Activated CD4-positive, alpha-beta T cell treated with anti-CD3 and anti-CD28 coated beads for 48 hours (primary cell): ENCODE measurements at places on chromosomes 5 and 9.
A peak's percentile ranks its signal among the peaks of the same experiment; 100 is the strongest.

DNA sequence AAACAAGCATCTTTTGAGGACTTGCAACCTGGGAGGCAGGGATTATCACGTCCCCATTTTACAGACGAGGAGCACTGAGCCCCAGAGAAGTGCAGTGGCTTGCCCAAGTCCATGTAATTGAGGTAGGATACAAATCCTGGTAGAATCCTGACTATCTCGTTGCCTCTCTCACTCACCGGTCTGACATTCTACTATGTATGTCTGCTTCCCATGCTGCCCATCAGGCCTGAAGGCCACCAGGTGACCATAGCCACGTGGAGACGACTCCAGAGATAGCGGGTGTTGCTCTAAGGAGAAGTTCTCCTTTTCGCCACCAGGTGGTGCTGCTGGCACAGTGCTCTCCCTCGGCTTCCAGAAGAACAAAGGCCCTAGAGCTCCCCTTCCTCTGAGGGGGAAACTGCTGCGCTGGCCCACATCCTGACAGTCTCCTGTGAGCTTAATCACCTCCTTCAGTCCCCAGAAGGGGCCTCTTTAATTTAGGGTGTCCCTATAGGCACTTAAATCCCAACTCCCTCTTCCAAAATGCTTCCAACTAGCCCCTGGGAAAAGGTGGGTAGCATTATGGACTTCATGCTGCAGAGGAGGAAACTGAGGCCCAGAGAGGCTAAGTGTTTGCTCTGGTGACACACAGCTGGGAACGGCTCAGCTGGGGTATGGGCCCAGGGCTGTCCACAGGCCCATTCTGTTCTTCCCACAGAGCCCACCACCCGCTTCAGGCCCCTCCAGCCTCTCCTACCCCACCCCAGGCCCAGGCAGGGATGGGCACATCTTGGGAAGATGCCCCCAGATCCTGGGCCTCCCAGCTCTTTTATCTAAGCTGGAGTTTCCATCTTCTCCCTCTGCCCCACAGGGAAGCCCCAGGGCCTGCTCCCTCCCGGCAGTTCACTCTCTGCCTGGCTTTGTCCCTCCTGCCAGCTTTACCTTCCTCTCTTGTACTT lies 6.4 kb downstream of the SLC34A1 start:
- peak; percentile 92 for DNase-seq

GRCh38 chr9:3768712-3769457 lies 243.1 kb upstream of the RFX3 start:
- DNase-seq: no peak

- no peak for DNase-seq
Observed at GRCh38 chr5:129909225-129909624, 5.0 kb downstream of the CHSY3 start.

GRCh38 chr5:57828221-57828620 lies 345.6 kb upstream of the ACTBL2 start:
- DNase-seq: no peak

DNA sequence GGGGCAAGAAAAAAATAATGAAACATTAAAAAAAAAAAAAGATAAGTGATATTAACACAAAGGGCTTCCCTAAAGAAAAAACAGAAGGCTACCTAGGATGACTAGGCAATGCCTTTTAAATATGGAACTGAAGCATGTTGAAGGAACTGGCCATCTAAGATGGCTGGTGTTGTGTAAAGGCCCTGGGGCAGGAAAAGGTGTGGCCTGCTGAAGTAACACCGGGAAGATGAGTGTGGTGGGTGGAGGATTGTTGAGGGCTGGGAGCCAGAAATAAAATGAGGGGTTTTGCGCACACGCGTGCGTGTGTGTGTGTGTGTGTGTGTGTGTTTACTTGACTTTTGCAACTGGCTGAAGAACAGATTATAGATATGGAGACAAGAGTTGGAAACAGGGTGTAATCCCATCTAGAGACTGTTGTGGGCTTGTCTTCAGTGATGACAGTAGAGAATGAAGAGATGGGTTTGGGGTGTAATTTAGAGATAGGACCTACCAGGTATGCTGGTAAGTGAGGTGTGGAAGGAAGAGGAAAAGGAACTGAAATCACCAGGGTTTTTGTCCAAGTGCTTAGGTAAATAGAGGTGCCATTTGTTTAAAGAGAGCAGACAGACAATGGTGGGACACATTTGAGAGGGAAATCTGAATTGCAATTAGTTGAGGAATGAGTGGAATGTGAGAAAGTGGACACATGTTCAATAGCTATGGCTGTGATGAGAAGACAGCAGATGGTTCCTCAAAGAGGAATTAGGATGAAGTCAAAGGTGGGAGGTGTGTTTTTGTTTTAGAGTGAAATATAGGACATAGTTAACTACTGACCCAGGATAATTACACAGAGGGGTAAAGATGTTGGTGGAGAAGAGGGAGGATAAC lies 33.9 kb downstream of the RAD23B start:
- DNase-seq: no peak

- DNase-seq: no peak
Observed at GRCh38 chr5:10509575-10509974, 54.3 kb upstream of the ANKRD33B start.

GRCh38 chr9:33946779-33947535 lies 101.7 kb downstream of the UBAP2 start:
- DNase-seq: no peak

DNA sequence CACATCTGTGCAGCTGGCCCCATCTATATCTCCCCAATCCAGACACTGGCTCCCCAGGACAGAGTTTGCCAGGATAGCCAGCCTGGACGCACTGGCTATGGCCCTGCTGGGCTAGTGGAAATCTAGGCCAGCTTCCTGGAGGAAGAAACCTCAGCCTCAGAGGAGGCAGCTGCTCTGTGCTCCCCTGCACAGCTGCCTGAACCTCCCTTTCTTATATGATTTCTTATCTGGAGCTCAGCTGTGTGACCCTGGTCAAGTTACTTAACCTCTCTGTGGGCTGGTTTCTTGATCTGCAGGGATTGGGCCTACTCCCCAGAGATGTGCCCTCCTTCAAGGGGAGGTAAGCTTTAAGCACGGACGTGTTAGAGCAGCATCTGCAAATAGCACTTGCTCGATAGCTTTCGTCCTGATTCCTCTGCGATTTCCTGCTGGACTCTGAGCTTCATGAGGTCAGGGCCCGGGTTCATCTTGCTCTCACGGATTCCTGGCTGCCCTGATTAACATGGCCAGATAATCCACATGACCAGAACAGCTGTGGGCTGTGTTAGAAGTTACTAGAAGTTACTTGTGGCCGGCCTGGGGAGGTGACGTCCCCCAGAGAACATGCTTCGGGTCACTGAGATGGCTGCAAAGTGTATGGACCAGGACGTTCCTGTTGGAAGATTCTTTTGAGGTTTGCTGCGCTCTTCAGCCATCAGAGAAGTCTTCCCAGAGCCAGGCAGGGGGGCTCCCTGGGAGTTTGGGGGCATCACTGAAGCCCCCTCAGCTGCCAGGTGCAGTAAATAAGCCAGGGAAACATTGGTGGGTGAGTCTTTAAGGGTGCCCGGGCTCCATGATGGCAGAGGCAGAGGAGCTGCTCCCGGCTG lies 14.5 kb downstream of the C9orf50 start:
- no peak for DNase-seq

GRCh38 chr9:110874963-110875674 lies 163.2 kb downstream of the LPAR1 start:
- no peak for DNase-seq

DNA sequence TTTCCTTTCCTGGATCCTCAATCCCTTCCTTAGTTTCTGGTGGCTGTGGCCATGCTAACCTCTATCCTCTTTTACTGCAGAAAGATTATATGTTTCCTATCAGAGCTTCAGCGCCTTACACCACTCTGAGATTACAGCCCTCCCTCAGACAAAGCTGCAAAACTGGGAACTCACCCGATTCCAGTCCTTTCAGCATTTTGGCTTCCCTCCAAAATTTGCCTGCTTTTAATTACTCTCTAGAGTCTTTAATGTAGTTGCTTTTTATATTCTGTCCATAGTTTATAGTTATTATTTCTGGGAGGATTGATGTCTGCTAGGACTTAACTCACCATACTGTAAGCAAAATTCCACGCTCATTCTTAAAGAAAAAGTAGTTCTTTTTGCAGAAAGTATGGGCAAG lies 110.2 kb downstream of the NSG2 start:
- DNase-seq: no peak

DNA sequence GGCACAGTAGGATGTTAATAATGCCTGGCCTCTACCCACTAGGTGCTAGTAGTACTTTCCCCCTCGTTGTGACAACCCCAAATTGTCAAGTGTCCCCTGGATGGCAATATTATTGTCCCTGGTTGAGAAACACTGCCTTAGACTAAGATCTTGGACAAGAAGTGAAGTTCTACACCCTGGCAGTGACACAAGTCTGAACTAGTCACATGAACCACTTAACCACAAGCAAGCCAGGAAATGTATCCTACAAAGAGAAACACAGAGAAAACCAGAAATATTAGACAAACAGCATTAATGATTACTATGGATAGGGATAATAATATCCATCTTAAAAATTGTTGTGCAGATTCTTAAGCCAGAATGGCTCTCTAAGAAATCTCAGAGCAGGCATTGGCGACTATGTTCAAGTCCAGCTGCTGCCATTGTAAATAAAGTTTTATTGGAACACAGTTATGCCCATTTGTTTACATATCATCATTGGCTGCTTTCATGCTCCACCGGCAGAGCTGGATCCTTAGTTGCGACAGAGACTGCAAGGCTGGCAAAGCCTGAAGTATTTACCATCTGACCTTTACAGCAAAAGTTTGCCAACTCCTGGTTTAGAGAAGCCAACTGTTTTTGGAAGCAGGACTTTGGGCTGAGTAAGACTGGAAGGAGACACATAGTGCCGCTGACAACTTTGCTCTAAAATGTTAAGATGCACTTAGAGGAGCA lies 80.8 kb downstream of the NTRK2 start:
- DNase-seq: no peak

DNA sequence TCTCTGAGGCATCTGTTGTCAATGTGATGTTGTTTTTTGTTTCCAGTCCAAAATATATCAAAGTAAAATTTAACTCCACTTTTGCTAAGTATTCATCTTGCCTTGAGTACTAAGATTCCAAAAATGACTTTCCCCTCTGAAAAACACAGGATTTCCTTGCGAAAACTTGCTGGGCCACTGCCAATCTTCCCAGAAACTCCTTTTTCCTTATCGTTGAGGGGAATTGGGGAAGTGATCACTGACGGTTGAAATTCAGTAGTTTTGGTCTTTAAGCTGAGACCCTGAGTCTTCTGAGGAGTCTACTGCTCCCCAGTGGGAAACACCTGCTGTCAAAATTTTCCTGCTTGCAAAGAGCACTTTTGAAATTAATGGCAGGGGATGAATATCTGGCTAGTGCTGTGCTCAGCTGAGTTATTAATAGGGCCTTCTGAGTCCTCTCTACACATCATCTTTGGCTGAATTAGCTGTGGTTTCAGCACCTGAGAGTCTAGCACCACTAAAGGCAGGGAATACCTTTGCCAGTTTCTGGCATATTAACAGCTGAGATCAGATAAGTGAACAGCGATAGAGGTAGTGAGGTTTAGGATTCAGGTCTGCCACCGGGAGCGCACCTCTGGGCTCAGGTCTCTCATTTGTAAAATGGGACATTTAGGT lies 18.0 kb downstream of the TLR4 start:
- no peak for DNase-seq

DNA sequence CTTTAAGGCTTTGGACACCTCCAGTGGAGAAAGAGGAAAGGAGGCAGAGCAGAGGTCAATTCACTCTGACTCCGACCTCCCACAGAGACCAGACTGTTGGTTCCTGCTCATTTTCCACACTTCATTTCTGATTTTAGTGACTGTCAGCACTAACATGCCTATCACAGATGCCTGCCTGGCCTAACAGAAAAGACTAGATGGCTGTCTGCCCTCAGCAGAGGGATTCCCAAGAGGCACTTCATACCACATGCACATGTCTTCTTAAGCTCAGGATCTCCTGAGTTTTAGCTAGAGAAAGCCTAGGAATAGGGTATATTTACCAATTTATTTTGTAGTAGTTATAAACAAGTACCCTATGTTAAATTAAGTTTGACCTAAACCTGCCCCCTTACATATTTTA lies 336.0 kb downstream of the ENC1 start:
- DNase-seq: no peak

- DNase-seq: no peak
Observed at GRCh38 chr5:6578676-6579343, 54.0 kb downstream of the NSUN2 start.

- no peak for DNase-seq
Observed at GRCh38 chr5:14167211-14167845, 24.2 kb downstream of the TRIO start.

- DNase-seq: no peak
Observed at GRCh38 chr5:72167804-72168203, 60.5 kb downstream of the MAP1B start.

GRCh38 chr5:42756606-42757601 lies at the start of gene CCDC152:
Gene CCDC152, plus strand, starts transcription at chr5:42756818. Its CDS starts 2,304 bp downstream, at chr5:42759122.
- DNase-seq: peak; percentile 74

GRCh38 chr5:64532657-64533056 lies 26.8 kb downstream of the RGS7BP start:
- DNase-seq: no peak

GRCh38 chr5:151671950-151672349 lies 14.8 kb downstream of the SPARC start:
- no peak for DNase-seq

GRCh38 chr5:132662925-132663770 lies 5.2 kb downstream of the IL13 start:
- peak; percentile 76 for DNase-seq

DNA sequence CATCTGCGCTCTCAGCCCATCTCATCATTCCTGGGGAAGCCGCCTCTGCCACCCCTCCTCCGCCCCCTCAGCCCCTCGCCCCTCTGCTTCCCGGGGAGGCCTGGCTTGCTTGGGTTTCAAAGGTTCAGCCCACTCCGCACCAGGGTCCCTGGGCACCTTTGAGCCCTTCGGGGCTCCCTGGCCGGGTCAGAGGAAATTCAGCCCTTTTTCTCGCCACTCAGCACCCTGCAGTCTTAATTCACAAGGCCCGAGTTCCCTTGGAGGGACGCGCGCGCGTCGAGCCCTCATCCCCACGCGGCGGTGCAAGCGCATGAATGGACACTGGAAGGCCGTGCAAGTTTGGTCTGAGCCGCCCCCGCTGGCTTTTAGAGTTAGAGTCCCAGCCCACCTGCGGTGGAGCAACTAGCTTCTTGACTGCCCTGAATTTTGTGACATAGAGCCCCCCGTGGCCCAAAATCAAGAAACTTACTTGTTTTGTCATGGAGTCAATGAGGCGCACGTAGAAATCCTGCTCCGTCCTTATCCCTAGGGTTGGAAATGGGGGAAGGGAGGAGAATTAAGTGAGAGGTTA lies 4.5 kb downstream of the EBF1 start:
- no peak for DNase-seq

GRCh38 chr5:106415541-106415940 lies 1255.2 kb downstream of the EFNA5 start:
- no peak for DNase-seq

DNA sequence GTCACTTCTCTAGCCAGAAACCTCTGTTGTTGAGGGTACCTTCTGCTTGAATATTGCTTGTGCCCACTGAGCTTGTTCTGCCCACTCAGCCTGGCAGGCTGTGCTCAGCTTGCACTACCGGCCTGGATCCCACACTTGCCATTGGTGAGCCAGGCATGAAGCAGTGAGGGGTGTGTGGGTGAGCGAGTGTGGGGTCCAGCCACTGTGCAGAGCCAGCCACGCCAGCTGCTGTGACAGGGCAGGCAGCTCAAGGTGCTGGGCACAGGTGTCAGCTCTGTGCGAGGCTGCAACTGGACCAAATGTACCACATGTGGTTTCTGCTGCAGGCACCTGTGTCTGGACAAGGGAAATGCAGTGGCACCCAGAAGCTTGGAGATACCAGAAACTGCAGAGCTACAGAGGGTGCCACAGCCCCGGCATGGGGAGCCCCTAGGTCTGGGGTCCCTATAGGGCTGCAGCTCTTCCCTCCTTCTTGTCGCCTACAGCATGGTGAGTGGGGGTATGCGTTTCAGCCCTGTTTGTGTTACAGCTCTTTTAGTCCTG lies 305.1 kb upstream of the RIOK2 start:
- no peak for DNase-seq

- DNase-seq: peak; percentile 24
Observed at GRCh38 chr9:128115187-128116103, 12.1 kb downstream of the PTGES2 start.
